ENCODE measurements at places on chromosomes 16 and 17.

GRCh38 chr16:79204486-79204885, 396.1 kb downstream of the MAF start:
- no peak for DNase-seq

DNA sequence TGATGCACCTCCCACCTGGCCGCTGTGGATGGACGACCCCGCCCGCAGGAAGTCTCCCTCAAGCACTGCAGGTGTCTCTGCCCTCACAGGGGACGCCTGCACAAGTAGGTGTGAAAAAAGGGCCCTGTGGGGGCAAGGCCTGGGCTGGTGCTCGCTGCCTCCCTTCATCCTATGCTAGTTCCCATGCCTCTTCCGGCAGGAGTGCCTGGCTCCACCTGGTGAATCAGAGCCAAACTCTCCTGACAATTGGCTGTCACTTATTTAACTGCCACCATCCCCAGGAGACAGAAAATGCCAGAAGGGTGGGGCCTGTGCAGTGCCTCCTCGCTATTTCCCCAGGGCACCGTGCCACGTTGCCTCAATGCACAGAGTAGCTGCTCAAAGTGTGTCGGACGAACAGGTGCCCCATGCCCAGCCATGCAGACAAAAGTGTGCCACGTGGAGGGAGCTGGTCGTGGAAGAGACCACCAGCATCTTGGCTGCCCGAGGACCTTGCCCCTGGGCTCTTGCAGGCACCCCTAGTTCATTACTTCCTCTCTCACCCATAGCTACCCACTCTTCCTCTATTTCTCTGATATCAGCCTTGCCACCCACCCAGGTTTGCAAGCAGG, 170.7 kb downstream of the SEC14L1 start:
- DNase-seq: no peak

- no peak for DNase-seq
Measured at GRCh38 chr17:73135766-73136165, 29.0 kb upstream of the SSTR2 start.

DNA sequence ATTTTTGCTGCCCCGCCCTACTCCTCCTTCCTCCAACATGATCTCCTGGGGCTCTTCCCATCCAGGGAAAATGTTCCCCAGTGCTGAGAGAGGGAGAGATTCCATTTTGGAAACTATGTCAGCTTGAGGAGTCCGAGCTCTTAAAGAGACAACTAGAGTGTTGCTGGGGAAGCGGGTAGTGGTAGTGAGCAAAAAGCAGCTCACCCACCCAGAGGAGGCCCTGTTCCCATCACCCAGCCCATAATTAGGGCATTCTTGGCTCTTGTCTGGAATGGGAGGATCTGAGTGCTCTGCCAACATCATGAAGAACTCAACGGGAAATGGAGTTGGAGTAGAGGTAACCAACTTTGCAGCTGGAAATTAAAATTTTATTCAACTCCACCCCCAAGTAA, 9.1 kb upstream of the MSL1 start:
- DNase-seq: no peak

GRCh38 chr16:13306161-13306995, 405.0 kb downstream of the SHISA9 start:
- no peak for DNase-seq

DNA sequence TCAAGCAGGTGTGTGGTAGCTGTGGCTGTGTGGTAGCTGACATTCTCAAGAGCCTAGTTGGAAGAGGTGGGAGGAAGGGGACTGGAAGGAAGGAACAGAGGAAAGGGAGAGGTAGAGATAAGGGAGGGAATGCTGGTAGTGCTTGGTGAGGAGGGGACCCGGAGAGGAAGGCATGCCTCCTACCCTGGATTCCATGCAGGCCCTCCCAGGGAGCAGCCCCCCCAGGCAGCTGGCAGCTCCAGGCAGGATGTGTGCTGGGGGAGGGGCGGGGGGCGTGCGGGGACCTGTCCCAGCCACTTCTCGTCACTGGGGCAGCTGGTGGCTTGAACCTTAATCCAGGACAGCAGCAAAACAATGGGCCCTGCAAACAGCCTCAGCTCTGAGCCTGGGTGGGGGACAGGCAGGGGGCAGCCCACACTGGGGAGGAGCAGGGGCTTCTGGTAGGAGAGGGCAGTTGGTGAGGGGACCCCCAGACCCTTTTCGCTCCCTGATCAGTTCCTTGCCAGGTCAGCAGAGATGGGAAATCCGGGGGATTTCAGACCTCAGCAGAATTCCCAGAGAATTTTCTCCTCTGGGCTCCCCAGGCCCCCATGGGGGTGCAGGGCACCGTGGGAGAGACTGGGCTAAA, 27.1 kb downstream of the ARHGAP23 start:
- no peak for DNase-seq

All from cerebellar nuclear complex (tissue), 1 donor.